Uterus (tissue), 4 donors: ENCODE measurements at places on chromosomes 7 and 10. TPM values are rescaled to one million over a fixed set of nuclear protein-coding genes. Genes with fewer than 3 reads are reported as not detected.

DNA sequence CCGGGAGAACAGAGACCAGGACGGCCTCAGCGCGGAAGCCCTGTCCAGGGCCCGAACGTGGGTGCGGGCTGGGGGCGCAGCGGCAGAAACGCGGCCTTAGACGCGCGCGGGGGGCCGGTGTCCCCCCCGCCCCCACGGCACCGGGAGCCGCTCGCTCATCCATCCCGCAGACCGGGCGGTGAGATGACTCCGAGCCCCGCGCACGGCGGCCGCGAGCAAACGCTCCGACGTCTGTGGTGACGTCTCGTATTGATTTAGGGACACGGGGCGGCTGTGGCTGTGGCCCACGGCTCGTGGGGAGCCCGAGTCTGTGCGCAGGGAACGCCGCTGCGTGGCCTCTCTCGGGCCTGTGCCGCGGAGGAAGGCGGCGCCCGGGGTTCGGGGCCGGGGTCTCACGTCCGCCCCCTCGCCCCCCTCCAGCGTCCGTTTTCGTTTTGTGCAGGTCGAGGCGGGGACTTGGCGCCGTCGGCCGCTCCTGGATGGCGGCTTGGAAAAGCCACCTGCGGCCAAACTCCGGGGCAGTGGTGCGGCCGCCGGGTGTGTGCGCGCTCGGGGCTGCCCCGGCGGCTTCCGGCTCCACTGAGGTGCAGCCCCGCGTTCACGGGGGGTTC, 1.0 kb upstream of the NKX6-2 start:
- DNase-seq, result no peak

DNA sequence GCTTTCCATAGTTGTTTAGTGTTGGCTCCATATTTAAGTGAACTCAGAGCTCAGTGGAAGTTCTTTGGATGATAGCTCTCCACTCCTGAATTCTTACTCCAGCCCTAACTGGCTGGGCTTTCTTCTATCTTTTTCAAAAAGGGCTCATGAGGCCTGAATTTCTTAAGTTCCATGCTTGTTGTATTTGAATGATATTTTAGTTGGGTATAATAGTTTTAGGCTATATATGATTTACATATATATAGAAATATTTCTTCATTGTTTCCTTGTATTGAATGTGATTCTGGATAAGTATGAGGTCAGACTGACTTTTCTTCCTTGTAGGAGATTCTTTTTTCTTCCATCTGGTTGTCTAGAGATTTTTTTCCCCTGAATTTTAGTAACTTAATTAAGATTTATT, 843.5 kb downstream of the LRMDA start:
- no peak for DNase-seq

GRCh38 chr7:157711353-157711888, 374.6 kb downstream of the DNAJB6 start:
- DNase-seq, result no peak

DNA sequence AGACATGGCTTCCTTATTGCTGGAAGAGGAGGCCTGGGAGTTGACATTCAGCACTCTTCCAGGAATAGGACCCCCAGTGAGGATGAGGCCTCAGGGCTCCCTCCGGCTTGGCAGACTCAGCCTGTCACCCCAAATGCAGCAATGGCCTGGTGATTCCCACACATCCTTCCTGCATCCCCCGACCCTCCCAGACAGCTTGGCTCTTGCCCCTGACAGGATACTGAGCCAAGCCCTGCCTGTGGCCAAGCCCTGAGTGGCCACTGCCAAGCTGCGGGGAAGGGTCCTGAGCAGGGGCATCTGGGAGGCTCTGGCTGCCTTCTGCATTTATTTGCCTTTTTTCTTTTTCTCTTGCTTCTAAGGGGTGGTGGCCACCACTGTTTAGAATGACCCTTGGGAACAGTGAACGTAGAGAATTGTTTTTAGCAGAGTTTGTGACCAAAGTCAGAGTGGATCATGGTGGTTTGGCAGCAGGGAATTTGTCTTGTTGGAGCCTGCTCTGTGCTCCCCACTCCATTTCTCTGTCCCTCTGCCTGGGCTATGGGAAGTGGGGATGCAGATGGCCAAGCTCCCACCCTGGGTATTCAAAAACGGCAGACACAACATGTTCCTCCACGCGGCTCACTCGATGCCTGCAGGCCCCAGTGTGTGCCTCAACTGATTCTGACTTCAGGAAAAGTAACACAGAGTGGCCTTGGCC, 4.3 kb downstream of the PGAM2 start:
- DNase-seq, result no peak

Gene IPMK
- total RNA-seq, result 10.8 TPM

Gene FAM25G
- not detected for total RNA-seq

Gene FAM107B
- total RNA-seq, result 24.1 TPM

DNA sequence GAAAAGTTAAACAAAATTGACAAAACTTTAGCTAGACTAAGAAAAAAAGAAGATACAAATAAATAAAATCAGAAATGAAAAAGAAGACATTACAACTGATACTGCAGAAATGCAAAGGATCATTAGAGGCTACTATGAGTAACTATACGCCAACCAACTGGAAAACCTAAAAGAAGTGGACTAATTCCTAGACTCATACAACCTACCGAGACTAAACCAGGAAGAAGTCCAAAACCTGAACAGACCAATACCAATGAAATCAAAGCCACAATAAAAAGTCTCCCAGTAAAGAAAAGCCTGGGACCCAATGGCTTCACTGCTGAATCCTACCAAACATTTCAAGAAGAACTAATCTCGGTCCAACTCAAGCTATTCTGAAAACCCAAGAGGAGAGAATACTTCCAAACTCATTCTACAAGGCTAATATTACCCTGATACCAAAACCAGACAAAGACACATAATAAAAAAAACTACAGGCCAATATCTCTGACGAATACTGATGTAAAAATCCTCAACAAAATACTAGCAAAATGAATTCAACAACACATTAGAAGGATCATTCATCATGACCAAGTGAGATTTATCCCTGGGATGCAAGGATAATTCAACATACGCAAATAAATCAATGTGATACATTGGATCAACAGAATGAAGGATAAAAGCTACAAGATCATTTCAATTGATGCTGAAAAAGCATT, 20.3 kb downstream of the ELAPOR2 start:
- no peak for DNase-seq

GRCh38 chr7:98254951-98255610, 3.0 kb upstream of the TECPR1 start:
- DNase-seq, result no peak

DNA sequence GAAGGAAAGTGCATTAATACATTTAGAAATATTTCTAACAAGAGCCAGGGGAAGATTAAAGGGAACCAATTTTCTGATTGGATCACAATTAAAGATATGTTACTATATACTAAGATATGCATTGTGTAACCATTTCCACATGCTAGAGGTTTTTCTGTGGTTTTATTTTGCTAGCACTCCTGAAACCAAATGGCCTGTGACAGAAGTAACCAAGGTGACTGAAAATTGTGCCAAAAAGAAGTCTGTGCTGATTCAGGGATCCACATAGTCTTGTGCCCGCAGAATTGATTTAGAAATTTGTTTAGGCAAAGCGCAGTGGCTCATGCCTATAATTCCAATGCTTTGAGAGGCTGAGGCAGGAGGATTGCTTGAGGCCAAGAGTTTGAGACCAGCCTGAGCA, 1.8 kb downstream of the CC2D2B start:
- DNase-seq, result no peak

Gene LRRTM3
- 1.9 TPM for total RNA-seq

DNA sequence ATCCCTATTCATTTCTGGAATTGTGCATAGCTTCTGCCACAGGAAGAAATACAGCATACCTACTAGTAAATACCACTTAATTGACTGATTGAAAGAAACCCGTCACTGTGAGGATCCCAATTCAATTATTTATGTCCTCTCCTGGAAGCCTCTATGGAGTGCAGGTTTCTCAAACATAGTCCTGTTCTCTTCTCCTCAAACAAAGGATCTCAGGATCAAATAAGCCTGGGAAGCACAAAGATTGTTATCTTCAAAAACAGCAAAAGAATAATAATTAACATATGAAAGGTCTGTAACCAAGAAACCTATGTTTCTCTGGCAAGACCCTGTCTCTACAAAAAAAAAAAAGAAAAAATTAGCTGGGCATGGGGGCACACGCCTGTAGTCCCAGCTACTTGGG, 127.3 kb downstream of the KCNMA1 start:
- DNase-seq, result no peak

DNA sequence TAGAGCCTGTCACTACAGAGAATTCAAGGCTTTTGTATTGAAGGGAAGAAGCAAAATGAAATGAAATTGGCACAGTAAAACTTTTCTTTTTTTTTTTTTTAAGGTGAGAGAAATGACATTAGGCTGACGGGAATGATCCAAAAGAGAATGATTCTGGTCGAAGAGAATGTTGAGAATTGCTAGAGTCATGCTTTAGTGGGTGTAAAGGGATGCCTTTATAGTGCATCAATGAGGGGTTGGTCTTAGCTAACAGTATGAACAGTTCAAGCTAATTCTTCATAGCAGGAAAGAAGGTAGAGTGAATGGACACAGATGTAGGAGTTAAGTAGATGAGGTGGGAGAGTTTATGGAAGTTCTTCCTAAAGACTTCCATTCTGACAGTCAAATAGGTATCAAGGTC, 32.3 kb upstream of the LSM8 start:
- DNase-seq, result no peak

- no peak for DNase-seq
Observed at GRCh38 chr7:157495177-157495553, 158.4 kb downstream of the DNAJB6 start.

- DNase-seq, result no peak
Observed at GRCh38 chr10:132774902-132775863, 10.8 kb downstream of the NKX6-2 start.

GRCh38 chr10:56880606-56881005, 519.5 kb upstream of the ZWINT start:
- no peak for DNase-seq

Gene NEUROG3
- not detected for total RNA-seq

DNA sequence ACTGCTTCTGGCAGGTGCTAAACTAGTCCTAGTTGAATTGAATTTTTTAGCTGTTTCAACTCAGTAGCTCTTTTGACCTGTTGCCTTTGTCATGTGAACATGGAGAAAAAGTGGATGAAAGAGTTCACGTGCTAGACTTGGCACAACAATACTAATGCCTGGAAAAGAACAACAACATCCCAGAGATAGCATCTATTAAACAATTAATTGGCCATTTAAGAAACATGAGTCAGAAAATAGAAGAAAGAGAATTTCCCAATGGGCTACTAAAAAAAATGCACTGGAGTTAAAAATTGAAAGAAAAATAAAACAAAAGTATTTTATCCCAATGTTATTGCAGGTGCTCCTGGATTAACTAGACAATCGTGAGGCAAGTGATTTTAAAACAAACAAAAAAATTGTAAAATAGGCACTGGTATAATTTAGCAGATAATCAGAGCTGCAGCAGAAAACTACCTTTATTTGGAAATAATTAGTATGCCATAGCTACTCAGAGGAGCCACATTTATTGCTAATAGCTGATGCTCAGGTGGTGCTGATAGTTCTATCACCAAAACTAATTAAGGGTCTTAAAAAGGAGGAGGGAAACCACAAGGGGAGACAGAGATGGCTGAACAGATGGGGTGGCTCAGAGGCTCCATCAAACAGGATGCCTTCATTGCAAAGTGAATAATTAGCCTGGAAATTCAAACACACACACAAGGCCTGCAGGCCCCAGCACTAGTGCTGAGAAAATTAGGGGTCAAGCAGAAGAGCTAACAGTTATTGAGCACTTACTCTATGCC, 17.6 kb downstream of the CCDC71L start:
- DNase-seq, result no peak

- no peak for DNase-seq
Observed at GRCh38 chr7:151884312-151885201, 7.6 kb upstream of the PRKAG2 start.
